ENCODE measurements at places on chromosomes 12 and 14.

GRCh38 chr12:124786061-124786964 lies 77.4 kb downstream of the SCARB1 start:
- no peak for DNase-seq

DNA sequence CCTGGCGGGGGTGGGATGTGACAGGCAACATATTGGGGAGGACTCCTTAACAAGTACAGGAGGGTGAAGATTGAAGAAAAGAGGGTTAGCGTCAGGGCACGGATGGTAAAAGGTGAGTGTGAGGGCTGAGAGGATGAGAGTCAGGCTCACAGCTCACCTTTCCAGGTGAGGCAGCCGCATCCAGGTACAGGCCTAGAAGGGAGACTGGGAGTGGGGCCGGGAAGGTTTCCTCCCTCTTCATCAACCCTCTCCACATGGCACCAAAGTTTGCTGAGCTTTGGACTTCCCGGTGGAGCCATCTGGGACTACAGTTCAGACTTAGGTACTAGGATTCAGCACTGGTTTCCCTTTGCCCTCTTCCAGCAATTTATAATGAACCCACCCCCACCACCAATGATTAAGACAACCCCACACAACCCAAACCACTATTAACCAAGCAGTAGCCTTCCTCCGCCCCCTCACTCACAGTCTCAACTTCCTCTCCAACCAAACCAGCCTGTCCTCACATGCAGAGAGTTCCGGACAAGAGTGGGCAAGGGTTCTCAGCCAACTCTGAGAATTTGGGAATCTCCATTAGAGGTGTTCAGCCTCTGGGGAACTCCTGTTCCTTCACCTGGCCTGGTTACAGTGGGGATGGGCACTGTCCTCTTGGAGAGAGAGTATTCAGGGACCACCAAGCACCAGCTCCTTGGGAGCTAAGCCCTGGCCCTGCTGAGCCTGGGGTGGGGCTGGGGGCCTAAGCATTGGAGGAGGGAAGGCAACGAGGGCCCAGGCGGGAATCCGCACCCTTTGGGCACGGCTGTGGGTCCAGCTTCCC lies 2.4 kb upstream of the HOXC4 start:
- no peak for DNase-seq

- DNase-seq, result no peak
These were observed 294.5 kb downstream of the KSR2 start for GRCh38 chr12:117674313-117674712.

- DNase-seq, result no peak
These were observed 33.1 kb downstream of the KCNA5 start for GRCh38 chr12:5076761-5077160.

DNA sequence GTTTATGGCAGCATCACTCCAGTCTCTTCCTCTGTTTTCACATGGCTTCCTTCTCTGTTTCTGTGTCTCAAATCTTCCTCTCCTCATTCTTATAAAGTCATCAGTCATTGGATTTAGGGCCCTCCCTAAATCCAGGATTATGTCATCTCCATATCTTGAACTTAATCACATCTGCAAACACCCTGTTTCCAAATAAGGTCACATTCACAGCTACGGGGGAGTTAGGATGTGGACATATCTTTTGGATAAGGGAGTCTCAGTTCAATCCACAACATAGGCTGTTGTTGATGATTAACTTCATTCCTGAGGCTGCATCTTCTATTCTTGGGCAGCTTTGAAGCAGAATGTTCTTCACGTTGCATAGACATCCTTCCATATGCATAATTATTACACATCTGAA lies 40.3 kb upstream of the NTF3 start:
- no peak for DNase-seq

GRCh38 chr14:64329149-64329548 lies 35.0 kb upstream of the ESR2 start:
- DNase-seq, result no peak

DNA sequence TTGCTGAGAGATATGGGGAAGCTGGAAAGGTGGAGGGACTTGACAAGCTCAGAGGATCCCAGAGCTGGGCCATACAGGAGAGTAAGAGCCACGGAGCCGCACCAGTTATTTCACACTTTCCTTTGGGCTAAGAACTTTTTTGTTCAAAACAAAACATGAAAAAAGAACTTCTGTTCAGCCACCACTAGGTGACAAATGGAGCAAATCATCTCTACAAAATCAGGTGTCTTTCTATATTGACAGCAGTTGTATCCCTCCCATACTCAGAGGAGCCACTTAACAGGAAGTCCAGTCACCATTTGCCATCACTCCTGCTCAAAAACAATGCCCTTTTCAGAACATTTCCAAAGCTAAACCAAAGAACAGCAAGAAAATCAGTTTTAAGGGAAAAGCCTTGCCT lies 70.3 kb upstream of the DBX2 start:
- no peak for DNase-seq

Data from CD4-positive, alpha-beta T cell treated with Interferon alpha-2 for 1 hour (primary cell).